ENCODE measurements at places on chromosomes 12 and 14.

DNA sequence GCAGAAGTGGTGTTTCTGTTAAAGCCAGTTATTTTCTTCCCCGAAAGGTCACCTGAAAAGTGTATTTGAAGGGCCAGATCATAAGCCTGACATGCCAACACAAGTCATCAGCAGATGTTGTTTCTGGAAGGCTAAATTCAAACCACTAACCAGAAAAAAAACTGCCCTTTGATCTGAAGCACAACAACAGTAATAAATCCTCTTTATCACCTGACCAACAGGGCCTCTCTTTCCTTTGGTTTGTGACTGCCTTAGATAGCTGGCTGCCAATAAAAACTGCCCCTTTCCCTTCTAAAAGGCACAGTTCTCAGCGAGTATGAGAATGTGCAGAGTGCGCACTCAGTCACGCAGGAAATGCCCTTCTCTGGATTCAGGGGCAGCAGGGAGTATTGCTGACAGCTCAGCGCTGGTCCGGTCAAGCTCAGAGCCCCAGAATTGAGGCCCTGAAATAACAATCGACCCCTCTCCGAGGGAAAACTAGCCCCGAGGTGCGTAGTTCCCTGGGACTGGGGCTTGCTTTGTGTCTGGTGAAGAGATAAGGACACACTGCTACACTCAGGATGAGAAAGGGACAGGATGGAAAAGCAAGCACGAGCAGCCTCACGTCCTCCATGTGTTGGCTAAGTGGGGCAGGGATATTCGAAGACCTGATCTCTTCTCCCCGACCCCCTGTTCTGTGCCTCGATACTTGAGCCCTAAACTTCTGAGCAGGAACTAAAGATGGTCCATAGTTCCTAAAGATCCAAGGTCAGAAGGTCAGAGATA is 184.2 kb upstream of the GZMB start:
- DNase-seq, result no peak

DNA sequence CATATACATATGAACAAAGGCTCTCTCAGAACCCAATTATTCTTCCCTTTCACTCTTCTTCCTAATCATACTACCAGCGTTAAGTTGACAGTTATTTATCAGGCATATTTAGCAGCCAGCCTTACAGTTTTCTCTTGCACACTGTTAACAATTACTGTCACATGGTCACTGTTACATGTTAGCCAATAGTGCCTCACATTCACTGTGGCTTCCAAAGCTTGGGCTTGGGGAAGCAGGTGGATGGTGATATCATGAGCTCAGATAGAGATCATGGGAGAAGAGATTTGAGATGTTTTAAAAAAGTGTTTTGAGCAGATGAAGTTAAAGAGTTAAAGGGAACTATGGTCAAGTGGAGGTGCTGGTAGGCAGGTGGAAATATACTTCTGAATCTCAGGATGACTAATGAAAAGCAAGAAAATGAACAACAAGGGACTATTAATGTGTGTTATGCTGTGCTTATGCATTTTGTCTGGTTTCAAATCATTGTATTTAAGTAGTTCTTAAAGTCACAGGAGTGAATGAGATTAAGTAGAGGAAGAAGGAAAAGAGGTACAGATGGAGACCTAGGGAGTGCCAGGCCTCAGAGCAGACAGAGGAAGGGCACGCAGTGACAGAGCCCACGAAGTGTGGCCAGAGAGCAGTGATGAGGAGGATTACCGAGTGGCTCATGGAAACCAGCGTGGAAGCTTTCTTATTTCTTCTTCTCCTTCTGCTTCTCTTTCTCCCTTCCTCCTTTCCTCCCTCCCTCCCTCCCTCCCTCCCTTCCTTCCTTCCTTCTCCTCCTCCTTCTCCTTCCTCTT is 39.6 kb downstream of the BICD1 start:
- DNase-seq, result no peak

DNA sequence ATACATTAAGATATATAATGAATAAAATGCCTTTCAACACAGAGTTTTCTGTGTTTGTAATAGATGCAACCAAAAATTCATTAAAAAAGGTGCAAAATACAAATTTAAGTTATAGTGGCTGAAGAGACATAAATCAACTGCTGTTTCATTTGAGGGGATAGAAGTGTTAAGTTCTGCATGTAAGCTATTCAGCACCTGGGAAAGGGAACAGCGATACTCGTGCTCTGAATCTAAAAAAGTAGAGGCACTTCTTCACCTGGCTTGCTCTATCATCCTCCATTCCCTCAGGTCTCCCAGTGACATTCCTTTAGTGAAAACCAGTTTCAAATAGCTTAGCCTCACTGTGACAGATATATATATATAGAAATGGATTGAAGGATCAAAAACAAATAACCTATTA is 222.6 kb downstream of the ACSS3 start:
- no peak for DNase-seq

GRCh38 chr14:39441805-39442204 is 9.6 kb upstream of the FBXO33 start:
- DNase-seq, result no peak

GRCh38 chr14:65045006-65045405 is 57.3 kb downstream of the MAX start:
- no peak for DNase-seq

- no peak for DNase-seq
Measured at GRCh38 chr14:53925201-53925766, 31.3 kb downstream of the BMP4 start.

All from D721Med (cell line).